Activated naive CD4-positive, alpha-beta T cell treated with anti-CD3 and anti-CD28 coated beads, Interleukin-2, amount 10 ng/mL, durations not matched to agents 7 days and 5 days (primary cell): ENCODE measurements at places on chromosomes 7 and 10.

DNA sequence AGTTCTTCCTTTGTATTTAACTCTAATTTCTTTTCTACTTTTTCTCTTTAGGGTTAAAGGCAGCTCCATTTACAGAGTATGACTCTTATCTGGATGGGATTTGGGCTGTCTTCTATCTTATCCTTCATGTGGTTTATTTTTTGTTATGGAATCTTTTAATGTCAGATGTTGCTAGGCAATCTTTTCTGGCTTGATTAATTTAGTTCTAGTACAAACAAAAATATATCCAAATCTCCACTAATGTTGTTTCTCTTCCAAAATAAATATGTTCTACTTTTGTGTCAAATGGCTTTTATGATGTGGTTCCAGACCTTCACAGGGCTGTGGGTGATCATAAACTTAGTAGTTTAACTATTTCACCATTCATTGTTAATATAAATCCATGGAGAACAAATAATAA is 246.9 kb downstream of the AHR start:
- no peak for DNase-seq

- no peak for DNase-seq
Observed at GRCh38 chr10:96261930-96262329, 9.4 kb downstream of the BLNK start.

DNA sequence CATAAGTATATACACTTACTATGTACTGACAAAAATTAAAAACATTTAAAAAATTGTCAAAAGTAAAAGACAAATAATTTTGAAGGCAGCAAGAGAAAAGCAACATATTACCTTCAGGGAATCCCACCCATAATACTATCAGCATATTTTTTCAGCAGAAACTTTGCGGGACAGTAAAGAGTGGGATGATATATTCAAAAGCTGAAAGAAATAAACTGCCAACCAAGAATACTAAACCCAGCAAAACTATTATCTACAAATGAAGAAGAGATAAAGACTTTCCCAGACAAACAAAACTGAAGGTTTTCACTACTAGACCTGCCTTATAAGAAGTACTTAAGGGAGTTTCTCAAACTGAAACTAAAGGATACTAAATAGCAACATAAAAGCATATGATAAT is 257.9 kb downstream of the TCF7L2 start:
- DNase-seq: no peak

DNA sequence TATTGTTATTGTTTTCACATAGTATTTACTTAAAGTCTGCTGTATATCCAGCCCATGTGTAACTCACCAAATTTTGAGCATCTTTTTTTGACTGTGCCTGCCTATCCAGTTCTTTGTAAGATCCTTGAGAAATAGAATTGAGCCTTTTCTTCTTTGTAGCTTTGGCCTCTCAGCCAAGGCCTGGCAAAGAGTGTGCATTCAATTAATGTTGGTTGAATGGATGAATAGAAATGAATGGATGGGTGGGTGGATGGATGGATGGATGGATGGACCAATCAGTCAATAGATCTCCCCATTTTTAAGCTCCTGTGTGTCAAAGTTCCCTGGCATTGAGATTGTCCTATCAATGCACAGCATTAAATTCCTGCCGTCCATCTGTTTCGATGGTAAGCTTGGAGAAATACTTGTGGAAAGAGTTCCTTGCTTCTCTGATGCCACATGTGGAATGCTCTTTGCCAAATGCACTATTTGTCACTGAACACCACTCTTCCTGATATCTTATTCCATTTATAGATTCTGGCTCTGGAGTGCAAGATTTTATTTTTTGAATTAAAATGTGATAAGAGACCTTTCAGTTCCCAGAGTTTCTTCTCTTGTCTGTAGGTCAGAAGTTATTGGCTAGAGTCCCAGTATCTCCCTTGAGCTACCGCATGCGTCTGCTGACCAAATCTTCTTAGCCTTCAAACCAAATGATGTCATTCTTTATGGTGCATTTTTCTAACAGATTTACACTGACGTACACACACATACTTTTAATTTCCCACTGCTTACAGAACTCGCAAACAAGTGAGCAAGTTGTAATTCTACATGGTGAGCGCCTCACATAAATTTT is 20.7 kb upstream of the ADRB1 start:
- DNase-seq: no peak

- DNase-seq: no peak
Observed at GRCh38 chr7:95684037-95684436, 87.7 kb upstream of the PDK4 start.

- DNase-seq: no peak
Observed at GRCh38 chr10:120414946-120415345, 42.1 kb upstream of the PLPP4 start.

DNA sequence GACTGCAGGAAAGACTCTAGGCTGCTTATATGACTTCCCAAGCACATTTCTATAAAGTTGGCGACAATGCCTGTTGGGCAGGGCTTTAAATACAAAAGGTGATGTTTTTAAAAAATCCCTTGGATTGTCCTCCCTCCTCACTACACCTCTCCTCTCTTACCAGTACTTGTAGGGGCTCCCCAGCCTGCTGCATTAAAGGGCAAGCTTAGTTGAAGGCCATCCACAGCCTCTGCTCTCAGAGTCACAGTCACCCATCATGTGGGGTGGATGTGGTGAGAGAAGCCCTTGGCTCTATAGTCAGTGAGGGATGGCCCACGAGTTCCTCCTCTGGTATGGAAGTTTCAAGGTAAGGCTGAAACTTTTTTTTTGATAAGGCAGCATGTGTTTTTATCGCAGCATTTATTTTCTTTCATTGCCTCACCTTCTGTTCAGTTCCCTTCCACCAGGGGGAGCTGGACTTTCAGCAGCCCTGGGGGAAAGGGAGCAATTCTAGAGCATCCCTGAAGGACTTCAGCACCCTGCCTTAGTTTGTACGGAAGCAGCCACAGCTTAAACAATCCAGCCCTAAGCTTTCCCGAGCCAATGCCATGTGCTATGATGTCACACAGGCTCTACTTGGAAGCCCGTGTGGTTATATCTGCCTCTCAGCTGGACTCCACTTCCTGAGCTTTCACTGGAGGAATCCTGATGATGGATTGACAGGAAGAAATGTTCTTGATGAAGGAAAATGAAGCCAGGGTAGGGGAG is 131.9 kb downstream of the CALCR start:
- DNase-seq: peak; percentile 49

- DNase-seq: no peak
Observed at GRCh38 chr7:27808626-27809025, 68.7 kb downstream of the TAX1BP1 start.

DNA sequence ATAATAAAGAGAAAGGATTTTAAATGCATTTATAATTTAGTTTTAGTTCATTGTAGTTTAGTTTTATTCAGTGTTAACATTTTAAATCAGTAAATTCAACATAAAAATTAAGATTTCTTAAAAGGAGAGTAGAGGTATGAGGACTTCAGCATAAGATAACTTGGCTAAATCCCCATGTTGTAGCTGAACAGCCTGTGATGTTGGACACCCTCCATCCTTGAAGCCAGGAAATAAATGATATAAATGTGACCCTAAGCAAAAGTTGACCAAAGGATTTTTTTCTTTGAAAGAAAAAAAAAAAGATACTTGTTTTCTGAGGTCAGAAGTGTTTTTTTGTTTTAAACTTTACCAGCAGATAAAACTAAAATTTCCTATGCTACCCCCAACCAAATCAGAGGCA is 48.7 kb downstream of the GNAI1 start:
- DNase-seq: no peak

DNA sequence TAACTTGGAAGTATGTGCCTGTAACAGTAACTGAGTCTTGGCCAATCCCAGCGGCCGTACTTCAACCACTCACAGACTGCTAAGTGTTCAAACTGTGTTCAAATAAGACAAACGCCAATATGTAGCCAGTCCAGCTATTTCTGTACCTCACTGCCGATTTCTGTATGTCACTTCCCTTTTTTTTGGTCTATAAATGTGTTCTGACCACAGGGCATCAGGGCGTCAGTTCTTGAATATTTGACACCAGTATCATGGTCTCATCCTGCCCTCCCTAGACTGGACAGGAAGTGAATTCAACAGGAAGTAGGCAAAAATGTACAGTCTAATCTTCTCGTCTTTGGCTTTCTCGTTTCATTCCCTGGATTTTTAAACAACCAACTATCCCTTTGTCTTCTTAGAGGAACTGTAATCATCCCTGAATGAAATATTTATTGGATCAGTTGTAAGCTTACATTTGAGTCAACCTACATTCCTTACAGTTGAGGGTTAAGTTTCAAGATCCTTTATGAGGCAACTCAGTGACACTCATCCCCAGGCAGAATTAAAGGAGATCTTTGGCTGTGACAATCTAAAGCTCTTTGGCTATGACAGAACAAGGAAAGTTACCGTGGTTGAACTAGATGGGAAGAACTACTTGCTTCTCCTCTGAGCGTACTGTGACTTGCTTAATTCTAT is 232.7 kb downstream of the NSUN6 start:
- no peak for DNase-seq

GRCh38 chr7:75718390-75719031 is 20.2 kb downstream of the HIP1 start:
- no peak for DNase-seq

- no peak for DNase-seq
Observed at GRCh38 chr7:149237502-149237901, 1.9 kb upstream of the ZNF212 start.

DNA sequence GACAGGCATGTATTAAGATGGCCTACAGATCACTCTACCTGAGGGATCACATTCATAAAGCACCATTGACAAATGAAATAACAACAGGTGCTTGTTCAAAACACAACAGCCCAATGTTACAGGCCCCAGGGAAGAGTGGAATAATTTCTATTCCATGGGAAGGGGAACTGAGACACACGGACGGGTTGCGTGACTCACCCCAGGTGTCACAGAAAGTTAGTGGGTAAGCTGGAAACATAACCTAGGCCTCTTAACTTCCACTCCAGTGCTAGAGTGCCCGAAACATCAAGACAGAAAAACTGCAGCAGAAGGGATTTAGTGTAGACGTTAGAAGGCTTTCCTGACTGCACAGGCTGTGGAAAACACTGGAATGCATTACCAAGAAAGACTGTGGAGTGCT is 48.3 kb downstream of the SLC37A3 start:
- no peak for DNase-seq

DNA sequence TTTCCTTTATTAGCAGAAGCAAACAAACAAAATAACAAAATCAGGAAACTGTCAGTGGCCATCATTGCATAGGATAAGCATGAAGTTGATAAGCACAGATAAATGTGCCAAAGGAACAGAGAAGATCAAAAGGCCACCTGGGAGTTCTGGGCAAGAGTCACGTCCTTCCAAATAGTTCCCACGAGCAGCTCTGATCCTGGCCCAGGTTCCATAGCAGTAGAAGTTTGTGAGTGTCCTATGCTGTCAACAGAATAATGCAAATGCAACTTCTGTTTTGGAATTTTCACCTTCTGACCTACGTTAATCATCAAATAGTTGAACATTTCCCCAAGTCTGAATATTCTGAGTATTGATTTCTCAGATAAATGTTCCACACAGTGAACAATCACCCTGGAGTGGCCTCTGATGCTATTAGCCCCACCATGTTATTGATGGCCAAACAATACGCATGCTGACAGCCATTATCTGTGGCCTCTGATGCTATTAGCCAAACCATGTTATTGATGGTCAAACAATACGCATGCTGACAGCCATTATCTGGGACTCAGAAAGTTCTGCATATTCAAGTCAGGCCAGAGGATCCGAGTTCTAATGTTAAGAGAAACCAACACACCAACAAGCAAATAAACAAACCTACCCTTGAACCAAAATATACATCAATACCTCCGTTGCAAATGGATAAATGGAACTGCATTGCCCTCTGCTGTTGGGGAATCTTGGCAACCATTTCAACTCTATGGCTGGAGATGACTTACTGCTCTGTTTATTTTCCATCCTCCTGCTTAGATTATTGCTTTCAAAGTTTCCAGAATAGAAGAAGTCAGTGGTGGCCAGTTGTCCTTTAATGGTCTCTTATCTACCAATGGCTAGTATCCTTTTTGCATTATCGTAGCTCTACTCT is 63.3 kb downstream of the MRC1 start:
- no peak for DNase-seq

- no peak for DNase-seq
Observed at GRCh38 chr7:28128608-28129007, 52.0 kb downstream of the JAZF1 start.

GRCh38 chr7:139034336-139034735 is 1.5 kb downstream of the ZC3HAV1L start:
- DNase-seq: no peak

GRCh38 chr10:35612385-35613106 is 7.4 kb downstream of the GJD4 start:
- no peak for DNase-seq

- no peak for DNase-seq
Observed at GRCh38 chr7:42345478-42346299, 108.7 kb upstream of the GLI3 start.

GRCh38 chr7:1432411-1433082 is 26.7 kb downstream of the MICALL2 start:
- DNase-seq: peak; percentile 85

DNA sequence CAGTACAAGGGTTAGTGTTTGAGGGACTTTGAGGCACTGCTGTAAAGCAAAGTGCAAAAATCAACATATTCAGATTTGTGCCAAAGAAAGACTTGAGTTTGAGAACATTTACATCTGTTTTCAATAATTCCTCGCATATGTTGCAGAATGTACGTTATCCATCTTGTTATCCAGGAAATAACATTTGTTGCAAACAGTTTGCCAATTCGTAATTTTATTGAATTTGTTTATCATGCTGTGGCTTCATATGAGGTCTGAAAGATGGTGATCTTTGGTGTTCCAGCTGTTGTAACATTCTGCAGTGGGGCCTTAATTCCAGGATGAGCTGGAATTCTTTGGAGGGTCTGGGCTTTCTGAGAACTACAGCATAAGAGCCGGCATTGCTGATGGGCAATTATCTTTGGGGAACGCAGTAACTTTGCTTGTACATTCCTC is 396.2 kb downstream of the LRMDA start:
- DNase-seq: no peak

- DNase-seq: no peak
Observed at GRCh38 chr7:121429798-121430197, 33.7 kb upstream of the FAM3C start.

DNA sequence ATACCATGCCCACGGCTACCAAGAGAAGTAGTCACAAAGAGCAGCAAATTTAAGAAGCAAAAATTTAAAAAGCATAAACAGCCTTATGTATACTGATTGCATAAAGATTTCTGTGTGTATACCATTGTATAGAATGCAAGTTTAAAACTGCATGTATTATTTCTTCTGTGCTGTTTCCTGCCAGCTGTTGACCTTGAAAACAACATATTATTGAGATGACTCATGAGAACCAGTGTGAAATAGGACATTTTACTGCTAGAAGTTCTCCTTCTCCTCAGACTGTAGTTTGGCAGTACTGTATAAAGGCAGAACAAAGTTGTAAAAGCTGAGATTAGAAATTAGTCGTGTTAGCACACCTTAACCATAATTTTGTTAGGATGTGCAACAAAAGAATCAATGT is 42.3 kb upstream of the SGCE start:
- DNase-seq: no peak

GRCh38 chr10:127276794-127277462 is 80.5 kb upstream of the INSYN2A start:
- DNase-seq: no peak

DNA sequence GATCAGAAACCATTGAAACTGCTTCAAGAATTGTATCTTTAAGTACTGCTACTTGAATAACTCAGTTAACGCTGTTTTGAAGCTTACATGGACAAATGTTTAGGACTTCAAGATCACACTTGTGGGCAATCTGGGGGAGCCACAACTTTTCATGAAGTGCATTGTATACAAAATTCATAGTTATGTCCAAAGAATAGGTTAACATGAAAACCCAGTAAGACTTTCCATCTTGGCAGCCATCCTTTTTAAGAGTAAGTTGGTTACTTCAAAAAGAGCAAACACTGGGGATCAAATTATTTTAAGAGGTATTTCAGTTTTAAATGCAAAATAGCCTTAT is 14.7 kb downstream of the HNRNPA2B1 start:
- DNase-seq: no peak
